ENCODE measurements at places on chromosomes 2 and 18.
A peak's percentile ranks its signal among the peaks of the same experiment; 100 is the strongest.

DNA sequence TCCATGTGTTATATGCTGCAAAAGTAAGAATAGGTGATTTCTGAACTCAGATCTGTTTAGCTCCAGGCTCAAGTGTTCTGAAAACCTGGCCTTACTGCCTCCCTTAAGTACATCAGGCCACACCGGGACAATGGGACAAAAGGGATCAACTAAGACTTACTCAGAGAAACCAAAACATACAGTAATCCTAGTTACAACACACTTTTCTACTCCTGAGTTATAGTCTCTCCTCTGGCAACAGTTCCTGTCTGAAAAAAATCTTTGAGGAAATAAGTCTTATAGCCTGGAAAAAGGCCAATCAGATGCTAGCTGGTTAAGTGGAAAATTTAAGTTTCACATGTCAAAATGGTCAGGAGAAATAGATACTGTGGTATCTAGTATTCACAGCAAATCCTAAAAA is 5.6 kb downstream of the METTL5 start:
- DNase-seq, result no peak

DNA sequence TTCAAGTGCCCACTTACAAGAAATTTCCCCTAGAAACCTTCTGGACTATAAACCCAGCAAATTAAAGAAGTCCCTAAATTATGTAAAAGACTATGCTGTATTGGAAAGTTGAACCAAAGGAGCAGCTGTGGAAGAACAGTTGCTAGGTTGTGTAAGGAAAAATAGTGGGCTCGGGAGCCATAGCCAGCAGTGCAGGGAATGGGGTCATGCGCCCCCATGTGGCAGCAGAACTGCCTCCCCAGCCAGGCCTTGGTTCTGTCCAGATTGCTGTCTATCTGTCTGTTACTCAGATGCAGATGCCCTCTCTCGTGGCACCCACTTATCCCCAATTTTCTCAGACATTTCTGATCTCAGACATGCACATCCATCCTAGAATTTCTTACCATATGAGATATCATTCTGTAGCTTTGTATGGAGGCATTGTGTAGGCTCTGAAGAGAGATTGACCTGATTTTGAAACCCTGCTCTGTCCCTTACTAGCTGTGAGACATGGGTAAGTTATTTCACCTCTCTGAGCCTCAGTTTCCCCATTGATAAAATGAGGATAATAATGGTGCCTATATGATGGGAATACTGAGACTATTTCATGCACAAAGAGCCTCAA is 258.3 kb downstream of the SS18 start:
- peak; percentile 41 for DNase-seq

DNA sequence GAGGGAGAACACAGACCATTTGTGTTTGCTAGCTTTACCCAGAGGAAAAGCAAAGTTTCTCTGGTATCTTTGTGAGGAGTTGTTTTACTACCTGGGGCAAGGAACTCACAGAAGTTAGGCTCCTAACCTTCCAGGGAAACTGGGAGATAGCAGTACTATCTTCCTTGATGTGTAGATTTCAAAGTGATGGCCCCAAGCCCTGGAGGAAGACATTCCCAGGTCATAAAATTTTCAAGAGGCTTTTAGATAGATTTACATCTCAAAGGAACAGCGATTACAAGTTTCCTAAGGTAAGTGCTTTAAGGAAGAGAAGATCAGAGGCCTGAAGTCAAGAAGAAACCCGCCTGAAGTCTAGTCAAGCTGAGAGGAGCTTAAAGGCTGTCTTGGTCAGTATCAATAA is 1187.8 kb upstream of the TMEFF2 start:
- no peak for DNase-seq

DNA sequence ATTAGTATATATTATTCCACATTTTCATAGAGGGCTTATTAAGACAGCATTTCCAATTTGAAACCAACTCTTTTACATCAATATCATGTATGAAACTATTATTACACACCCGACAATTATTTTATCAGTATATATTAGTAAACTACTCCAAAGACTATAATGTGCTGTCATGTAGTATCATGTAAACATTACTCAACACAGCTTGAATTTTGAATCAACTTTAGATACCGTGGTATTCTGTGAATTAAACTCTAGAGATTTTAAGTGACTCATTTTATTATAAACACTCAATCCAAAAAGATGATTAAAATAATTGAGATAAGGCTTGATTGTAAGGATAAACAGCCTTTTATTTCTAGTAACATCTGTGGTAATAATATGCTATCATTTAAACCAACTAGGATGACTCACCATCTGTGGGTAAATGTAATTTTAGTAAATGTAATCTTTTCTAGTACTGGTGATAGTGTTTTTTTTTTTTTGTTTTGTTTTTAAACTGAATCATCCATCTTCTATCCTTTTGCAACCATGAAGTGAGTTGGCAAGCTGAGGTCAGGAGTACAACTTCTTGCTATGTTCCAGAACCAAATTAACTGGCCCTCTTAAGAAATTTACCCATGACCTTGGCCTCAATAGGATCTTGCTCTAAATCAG is 144.3 kb upstream of the SMAD7 start:
- DNase-seq, result no peak

DNA sequence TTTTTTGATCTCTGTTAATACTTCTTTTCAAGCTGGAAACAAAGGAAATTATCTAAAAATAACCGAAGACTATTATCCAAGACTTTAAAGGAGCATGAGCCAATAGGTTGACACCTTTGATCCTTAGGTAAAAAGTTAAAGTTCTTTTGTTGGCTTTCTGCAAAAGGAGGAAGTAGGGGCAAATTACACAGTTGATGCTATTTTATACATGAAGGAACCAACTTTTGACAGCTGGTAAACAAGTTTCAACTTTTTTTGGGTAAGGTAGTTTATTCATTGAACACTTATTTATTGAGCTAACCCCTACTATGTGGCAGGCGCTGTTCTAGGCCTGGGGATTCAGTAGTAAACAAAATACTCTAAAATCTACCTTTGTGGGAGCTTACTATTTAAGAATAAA is 66.6 kb upstream of the ZEB2 start:
- no peak for DNase-seq

DNA sequence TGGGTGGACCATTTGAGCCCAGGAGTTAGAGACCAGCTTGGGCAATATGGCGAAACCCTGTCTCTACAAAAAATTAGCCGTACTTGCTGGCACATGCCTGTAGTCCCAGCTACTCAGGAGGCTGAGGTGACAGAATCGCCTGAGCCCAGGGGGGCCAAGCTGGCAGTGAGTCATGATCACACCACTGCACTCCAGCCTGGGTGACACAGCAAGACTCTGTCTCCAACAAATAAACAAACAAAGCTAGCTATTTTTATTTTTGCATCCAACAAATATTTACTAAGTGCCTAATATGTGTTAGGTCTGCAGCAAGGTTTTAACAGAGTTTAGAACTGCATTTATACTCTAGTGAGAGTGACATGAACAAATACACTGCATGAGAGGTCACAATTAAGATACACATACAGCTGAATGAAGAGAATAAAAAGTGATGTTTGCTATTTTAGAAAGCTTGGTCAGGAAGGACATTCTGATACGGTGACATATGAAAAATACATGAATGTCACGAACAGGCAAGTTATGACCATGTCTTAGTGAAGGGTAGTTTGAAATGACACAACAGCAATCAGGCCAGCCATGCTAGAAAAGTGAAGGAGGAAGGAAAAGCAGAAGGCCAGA is 83.2 kb upstream of the FRZB start:
- DNase-seq, result peak; percentile 22
